ENCODE measurements at places on chromosomes 2 and 18.

- peaks cover 10% of the 10 kb centered on the region for H3K36me3 ChIP-seq
- H3K4me1 ChIP-seq, result peaks cover 51% of the 10 kb centered on the region
Observed at GRCh38 chr2:200373973-200374416, 67.5 kb downstream of the SPATS2L start.

- H3K4me3 ChIP-seq, result peak overlapping the region; percentile 23
- H3K36me3 ChIP-seq, result no peaks in the 10 kb centered on the region
- H3K4me1 ChIP-seq, result peaks cover 9% of the 10 kb centered on the region
- no peak overlapping the region for H3K27ac ChIP-seq
- no peak for DNase-seq
Observed at GRCh38 chr2:71275939-71276310, 49.0 kb upstream of the PAIP2B start.

DNA sequence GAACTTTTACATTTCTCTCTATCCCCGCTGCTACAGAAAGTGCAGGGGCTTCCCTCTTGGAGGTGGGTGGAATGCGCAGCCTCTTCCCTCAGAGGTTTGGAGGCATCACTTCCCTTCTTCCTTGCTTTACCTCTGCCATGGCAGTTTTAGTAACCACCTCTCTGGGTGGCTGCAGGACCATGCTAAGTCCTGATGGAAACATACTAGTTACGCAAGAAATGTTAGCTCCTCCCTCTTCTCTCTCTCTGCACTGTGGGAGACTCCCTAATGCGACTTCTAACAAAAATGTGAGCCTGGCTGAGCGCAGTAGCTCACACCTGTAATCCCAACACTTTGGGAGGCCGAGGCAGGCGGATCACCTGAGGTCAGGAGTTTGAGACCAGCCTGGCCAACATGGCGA lies 116.8 kb upstream of the RAB6C start:
- H3K27me3 ChIP-seq, result no peaks in the 10 kb centered on the region
- H3K4me1 ChIP-seq, result no peaks in the 10 kb centered on the region
- no peak overlapping the region for H3K4me3 ChIP-seq

- H3K27me3 ChIP-seq, result no peaks in the 10 kb centered on the region
- H3K36me3 ChIP-seq, result no peaks in the 10 kb centered on the region
- no peaks in the 10 kb centered on the region for H3K4me1 ChIP-seq
- no peak overlapping the region for H3K4me3 ChIP-seq
- DNase-seq, result no peak
Observed at GRCh38 chr2:146844226-146844990, 1000.4 kb upstream of the ACVR2A start.

- no peak overlapping the region for H3K27ac ChIP-seq
- H3K36me3 ChIP-seq, result no peaks in the 10 kb centered on the region
- no peaks in the 10 kb centered on the region for H3K27me3 ChIP-seq
- no peak overlapping the region for H3K4me3 ChIP-seq
- no peak for DNase-seq
Observed at GRCh38 chr18:24819141-24819890, 358.9 kb downstream of the HRH4 start.

DNA sequence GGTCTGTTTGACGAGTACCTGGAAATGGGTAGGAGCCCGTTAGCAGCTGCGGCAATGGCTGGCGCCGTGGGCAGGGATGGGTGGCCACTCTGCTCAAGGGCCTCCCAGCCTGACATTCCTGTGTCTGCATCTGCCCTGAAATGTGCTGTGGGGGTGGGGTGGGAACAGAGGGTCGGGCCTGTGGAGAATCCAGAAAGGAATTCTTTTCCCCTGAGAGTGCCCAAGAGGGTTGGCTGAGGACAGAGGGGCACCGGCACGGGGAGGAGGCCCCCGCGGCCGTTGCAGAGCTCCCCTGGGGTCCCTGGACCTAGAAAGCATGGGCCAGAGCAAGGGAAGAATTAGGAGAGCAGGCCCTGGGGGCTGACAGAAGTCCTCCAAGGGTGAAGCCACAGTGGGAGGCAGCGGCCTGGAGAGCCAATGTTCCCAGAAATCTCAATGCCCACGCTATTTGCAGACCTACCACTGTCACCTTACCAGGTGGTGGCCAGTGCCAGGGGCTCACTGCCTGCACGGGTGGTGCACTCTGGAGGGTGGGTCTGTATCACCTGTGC lies 27.8 kb downstream of the ANO7 start:
- H3K4me1 ChIP-seq, result peaks cover 7% of the 10 kb centered on the region
- no peaks in the 10 kb centered on the region for H3K36me3 ChIP-seq
- H3K27me3 ChIP-seq, result peaks cover 19% of the 10 kb centered on the region
- no peak overlapping the region for H3K27ac ChIP-seq

Data from activated T-helper 2 cell treated with anti-CD3 and anti-CD28 coated beads, Interferon-gamma antibody, Interleukin-2, Interleukin-4, amounts not matched to agents 10 μg/mL and 5 μg/mL and 100 μg/mL, durations not matched to agents 14 hours and 24 hours and 36 hours (primary cell).